ENCODE measurements at places on chromosomes 1 and 21.

DNA sequence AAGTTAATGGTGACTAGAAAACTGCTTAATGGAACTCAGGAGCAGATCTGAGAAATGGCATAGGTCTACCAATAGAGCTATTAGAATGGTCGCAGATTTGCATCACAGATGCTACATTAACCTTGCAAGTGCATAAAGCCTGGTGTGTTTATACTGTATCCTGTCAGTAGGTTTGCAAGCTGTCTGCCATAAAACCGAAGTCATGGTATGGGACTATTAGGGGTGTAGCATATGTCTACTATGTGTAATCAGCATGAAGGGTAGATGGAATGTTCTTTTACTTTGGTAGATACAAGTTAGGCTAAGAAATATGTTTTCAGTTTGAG, 574.2 kb upstream of the ADGRL2 start:
- DNase-seq: no peak

GRCh38 chr1:181846001-181846645, 215.4 kb downstream of the ZNF648 start:
- no peak for DNase-seq

- no peak for DNase-seq
Measured at GRCh38 chr1:51284487-51284954, 45.8 kb downstream of the TTC39A start.

DNA sequence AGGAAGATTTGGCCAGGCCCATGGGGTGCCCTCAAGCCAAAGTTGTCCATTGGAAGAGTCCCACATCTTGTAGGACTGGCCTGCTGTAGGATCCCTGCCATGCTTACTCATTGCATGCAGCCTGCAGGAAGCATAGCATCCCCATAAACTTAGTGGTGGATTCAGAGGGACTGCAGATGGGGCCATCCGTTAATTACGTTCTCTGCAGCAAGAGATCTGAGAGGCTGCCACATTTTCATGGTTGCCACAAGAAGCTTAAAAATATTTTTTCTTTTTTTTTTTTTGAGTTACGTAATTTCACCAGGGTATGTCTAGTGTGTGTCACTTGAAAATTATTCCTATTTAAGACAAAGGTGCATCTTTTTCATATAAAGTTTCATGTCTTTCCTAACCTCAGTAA, 329.7 kb upstream of the USP24 start:
- no peak for DNase-seq

- DNase-seq: no peak
Measured at GRCh38 chr1:97331165-97331564, 589.7 kb downstream of the DPYD start.

GRCh38 chr1:156662005-156662799, 15.0 kb downstream of the NES start:
- no peak for DNase-seq

DNA sequence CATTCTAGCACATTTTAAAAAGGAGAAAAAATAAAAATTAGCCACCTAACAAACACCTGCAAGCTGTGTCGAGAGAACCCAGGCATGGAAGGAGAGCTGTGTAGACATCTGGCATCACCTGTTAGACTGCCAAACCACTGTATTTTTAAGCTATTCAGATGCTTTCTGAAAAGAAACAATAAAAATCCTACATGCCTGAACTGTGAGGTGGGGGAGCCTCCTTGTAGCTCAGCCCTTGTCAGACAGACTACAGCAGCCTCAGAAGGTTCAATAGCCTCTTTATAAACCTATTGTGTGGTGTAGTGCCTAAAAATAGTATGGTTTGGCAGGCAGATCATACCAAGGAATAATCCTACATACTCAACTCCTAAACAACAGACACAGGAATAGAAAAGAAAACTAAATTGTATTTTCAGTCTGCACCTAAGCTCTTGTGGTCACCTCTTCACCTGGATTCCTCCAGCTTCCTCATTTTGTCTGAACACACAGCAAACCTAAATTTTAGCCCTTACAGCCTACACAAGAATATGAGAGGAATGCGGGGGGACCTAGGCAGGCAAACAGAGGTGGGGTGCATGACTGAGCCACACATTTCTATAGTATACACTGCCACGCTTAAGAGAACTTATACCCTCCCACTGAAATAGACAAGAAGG, 67.0 kb downstream of the SIPA1L2 start:
- no peak for DNase-seq

DNA sequence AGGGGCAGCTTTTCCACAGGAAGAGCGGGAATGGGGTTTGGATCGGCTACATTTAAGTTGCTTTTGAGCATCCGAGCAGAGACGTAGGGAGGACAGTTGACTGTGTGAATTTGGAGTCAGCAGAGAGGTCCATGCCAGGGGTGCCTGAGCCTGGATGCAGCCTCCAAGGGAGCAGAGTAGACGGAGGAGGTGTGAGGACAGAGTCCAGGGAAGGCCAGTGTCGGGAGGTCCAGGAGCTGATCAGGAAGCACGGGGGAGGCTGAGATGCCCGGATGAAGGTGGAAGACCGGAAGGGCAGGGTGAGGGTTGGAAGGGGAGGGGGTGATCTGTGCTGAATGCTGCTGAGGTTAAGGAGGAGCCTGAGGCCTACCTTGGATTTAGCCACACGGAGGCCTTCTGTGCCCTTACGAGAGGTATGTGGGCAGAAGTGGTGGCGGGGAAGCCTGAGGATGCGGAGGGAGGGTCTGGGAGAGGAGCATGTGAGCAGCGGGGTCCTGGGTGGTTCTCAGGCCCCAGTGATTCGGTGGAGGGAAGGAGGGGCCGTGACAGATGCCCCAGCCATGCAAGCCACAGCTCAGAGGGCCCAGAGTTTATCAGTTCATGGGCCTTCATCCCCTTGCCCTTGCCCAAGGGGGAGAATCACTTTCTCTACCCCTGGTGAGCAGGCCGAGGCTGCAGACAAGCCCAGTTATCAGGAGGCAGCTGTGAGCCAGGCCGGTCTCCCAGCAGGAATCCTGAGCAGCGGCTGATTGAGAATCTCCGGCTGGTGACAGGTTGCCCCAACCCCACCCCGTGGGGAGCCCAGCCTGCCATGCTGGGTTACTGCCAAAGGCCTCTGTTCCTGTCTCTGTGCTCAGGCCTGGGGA, 54.0 kb upstream of the ACTL8 start:
- no peak for DNase-seq

GRCh38 chr1:208254376-208254775, 10.2 kb upstream of the PLXNA2 start:
- no peak for DNase-seq

DNA sequence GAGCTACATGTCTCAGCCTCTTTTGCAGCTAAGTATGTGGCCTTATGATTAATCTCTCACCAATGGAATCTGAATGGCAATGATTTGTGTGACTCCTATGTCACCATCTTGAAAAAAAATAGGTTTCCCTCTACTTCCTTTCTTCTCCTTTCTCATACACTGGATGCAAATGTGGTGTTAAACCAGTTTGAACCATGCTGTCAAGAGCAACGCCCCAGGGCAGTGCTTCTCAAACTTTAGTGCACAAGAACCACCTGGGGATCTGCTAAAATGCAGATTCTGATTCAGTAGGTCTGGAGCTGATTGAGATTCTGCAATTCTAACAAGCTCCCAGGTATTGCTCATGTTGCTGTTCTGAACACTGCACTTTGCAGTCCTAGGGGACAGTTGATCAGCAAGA, 44.7 kb upstream of the ZNF644 start:
- DNase-seq: no peak

DNA sequence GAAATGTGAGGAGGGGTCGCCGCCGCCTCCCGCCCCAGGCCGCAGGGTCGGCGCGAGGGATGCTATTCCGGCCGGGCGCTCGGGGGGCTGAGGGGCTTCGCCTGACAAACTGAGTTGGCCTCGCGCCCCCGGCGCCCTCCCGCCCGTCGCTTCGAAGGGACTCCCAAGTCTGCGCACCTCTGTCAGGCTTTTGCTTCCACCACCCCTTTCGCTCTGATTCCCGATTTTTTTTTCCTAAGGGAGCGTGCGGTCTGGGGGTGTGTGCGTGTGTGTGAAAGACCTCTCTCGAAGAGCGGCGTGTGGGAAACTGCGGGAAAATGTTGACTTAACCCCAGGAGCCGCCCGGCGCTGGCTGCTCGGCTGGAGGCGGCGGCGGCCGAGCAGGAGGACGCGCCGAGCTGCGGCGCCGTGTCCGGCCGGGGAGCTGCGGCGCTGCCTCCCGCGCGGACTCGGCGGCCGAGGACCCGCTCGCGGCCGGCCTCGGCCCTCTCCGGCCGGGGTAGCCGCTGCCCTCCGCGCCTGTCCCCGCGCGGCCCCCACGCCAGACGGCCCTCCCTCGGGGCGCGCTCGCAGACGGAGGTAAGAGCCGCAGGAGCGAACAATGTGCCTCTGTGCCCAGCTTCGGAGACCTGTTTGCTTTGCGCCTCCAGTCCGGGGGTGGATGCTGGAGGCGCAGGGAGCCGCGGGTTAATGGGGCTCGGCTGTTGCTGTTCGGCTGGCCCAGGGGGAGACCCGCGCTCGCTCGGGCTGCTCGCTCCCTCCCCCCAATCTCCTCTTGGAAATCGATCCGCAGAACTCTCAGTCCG, 1.1 kb downstream of the ADGRL2 start:
- no peak for DNase-seq

DNA sequence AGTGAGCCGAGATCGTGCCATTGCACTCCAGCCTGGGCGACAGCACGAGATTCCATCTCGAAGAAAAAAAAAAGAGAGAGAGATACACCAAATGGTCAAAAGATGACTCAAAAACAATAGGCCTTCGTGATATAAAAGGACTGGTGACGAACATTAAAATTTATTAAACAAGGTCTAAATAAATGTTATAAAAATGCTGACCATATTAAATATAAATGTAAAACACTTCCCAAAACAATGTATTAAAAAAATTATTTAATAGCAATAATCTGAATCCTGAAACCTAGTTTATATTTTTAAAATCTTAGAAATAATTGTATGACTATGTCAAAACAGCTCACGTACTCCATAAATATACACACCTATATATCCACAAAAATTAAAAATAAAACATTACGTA, 247.6 kb downstream of the SETD4 start:
- DNase-seq: no peak

DNA sequence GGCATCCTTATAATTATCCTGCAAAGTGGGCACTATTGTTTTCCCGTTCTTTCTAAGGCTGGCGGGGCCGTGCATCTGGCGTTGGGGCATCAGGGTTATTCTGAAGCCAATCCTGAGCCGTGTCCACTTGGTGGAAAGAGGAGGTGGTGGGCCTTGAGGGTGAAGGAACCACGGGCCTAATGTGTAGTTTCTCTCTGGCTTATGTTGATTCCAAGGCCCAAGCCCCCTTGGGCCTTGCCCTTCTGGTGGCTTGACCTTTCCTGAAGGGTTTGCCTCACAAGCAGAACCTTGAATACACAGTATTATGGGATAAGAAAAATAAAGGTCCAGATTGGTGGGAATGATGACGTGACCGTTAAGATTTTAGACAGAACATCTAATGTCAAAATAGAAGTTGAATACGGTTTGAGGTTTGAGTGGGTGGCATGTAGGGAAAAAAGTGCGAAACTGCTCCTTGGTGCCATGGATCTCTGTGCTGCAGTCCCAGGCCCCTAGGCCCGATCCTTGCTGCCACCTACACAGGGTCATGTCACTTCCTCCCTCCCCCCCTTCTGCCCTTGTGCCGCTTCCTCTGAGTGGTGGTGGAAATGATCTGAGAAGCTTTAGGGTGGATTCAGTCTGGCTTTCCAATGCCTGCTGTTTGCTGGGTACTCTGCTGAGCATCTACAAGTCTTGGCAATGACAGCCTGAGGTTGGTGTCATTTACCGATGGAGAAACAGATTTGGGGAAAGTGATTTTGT, 90.5 kb downstream of the PRDM2 start:
- DNase-seq: no peak

DNA sequence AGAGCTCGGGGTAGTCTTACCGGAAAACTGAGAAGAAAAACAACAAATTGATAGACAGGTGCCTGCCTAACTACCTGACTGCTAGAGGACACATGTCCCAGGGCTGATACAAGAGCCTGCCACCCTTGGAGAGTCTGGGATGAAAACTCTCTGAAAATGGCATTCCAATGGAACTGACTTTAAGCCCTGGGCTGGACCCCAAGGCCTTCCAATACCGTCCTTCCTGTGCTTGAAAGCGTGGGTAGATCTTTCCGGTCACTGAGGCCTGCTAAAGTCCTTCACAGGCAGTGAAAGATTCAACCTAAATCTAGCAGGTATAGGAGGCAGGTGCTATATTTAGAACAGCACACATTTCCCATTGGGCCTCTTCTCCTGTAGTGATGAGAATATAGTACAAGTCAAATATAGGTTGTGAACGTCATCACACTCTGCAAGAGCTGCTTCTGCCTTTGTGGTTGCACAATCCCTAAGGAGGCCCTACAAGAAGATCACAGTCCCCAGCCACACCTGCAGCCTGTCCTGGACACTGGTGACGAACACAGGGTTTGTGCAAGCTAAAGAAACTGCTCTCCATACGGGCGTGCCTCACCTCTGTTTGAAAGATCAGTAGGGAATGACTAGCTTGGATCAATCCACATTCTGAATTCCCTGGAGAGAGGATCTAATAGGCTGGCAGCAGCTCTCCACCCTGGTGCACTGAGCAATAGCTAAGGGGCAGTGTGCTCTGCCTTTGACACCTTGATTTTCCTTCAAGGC, 876 bp upstream of the CHML start:
- no peak for DNase-seq

GRCh38 chr1:65491472-65491871, 71.0 kb downstream of the LEPR start:
- DNase-seq: no peak

DNA sequence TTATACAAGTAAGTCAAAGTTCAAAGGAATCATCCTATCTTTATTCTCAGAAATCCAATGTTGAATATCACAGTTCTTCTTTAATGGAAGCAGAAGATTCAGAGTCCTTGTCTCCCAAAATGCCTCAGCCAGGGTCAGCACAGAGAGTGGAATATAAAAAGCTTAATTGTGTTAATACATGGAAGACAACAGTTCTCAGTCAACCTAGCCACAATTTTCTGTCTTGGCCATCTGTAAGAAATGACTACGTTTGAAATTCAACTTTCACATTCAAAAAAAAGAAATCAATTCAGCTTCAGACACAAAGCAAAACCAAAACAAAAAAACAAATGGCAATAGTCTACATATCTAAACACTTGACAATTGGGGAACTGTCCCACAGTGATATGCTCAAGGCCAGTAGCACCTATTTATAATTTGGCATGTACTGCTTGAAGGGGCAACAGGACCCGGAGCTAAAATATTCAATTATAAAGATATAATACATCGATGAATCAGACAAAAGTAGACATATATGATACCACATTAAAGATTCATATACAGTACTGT, 27.3 kb upstream of the GLIS1 start:
- DNase-seq: no peak
